NCI-H2081 (cell line): ENCODE measurements at places on chromosomes 6 and 20.

DNA sequence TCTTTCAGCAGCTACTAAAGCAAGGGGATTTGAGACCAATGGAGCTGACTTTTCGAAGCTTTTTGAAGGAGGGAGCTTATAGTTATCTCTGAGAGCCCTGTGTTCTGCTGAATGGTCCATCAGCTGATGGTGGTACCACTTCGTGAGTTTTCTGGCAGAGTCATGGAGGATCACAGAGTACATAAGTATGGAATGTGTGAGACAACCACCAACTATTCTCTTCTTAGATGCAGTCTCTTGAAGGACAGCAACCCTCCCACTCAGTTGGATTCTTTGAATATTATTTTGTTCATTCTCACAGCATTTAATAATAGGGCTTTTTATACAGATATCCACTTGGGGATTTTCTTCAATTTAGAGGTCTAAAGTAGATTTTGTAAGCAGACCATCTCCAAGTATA lies 75.3 kb downstream of the ELOVL2 start:
- no peak for DNase-seq

DNA sequence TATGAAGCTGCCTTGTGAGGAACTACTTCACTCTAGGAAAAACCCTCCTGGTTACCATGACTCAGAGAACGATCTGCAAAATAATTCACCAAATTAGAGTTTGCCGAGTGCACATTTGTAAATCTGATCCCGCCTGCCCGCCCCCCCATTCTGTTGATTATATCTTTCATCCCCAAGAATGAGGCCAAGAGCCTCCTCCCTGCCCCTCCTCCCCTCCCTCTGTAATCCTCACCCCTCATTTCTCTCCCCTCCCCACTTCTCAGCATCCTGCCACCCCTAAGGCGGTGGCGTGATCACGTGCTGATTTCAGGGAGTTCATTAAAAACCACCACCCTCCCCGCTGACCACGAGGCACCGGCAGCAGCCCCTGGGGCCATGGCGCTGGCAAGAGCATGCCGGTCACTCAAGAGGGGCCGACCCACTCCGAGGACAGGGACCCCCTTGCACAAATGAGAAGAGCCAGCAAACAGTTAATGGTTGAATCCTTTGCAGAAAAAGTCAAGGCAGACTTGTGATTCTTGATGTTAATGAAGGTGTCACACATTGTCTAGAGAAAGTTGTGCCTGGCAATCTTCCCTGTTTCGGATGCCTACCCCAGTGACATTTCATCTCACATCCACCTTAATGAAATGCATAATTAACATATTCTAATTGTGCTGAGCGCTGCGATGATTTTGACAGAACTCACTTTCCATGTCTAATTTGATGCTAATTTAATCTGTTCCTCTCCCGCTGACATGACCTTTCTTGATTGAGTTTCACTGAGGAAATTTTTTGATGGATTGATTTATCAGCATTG lies 247.9 kb downstream of the ZNF217 start:
- no peak for DNase-seq

DNA sequence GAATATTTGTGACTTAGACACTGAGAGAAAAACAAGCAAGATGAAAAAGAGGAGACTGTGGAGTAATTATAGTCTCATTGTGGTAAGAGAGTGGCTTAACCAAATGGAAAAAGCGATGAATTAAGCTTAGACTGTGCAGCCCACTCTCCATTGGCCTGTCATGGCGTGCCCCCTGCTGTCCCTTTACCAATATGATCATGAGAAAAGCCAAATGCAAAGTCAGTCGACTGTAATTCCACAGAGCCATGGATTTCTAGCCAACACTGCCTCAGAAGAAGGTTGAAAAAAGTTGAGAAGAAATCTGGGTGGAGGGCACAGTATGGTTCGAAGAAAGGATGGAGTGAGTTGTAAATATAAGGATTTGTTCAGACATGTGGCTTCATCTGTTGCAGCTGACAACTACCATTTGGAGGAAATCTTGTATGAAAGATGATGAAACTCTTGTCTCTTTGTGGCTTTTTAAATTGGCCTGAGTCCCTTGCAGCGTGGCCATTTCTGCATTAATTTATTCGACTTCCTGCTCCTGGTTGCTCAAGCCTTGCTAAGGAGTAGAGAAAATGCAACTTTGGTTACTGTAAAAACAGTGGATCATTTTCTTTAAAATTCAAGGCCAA lies 251.4 kb downstream of the DOK5 start:
- DNase-seq, result no peak

- DNase-seq, result peak; percentile 4
Measured at GRCh38 chr6:130760006-130760405, 67.2 kb upstream of the SMLR1 start.

DNA sequence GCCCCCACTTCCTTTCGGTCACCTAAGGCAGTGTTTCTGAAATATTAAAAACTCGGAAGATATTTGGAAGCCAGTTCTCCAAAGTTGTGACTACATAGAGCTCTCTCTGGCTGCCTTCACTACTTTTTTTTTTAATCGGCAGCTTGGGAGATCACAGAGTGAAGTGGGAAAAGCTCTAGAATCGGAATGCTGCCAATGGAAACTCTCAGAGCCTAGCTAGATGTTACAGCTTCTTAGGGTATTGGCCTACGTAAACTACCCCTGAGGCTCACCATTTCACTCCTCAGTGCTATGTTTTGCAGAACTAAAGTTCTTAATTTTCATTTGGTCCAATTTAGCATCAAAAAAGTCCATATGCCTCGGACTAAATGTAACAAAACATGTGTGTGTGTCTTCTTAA lies 14.5 kb downstream of the SERPINB1 start:
- DNase-seq, result no peak

GRCh38 chr20:23249541-23249940 lies 101.0 kb upstream of the NXT1 start:
- DNase-seq, result no peak

GRCh38 chr6:39829331-39829730 lies 37.2 kb downstream of the DAAM2 start:
- no peak for DNase-seq

DNA sequence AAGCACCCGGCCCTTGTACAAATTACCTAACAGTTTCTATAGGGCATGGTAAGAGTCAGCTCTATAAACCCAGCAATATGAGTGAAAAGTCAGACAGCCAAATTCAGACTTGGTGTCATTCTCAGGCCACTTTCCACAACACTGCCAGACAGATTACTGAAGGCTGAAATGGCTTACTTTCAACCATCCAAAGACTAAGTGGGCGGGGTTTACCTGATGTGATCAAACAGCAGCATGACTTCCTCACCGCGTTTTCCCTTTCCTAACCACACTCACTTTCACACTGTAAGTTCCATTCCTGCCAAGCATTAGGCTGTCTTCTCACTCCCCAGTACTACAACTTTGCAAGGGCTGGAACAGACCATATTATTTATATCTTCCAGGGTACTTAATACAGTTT lies 85.9 kb downstream of the SMLR1 start:
- DNase-seq, result no peak

- peak; percentile 74 for DNase-seq
Measured at GRCh38 chr6:95577304-95578105, at the start of gene MANEA. Gene MANEA, plus strand, starts transcription at chr6:95577535. Its CDS starts 8,905 bp downstream, at chr6:95586440.

- no peak for DNase-seq
Measured at GRCh38 chr20:57870597-57871236, 160.9 kb upstream of the PMEPA1 start.

- DNase-seq, result no peak
Measured at GRCh38 chr6:74249658-74250057, 553.7 kb downstream of the CD109 start.

- DNase-seq, result no peak
Measured at GRCh38 chr6:156242206-156242605, 535.0 kb upstream of the ARID1B start.

DNA sequence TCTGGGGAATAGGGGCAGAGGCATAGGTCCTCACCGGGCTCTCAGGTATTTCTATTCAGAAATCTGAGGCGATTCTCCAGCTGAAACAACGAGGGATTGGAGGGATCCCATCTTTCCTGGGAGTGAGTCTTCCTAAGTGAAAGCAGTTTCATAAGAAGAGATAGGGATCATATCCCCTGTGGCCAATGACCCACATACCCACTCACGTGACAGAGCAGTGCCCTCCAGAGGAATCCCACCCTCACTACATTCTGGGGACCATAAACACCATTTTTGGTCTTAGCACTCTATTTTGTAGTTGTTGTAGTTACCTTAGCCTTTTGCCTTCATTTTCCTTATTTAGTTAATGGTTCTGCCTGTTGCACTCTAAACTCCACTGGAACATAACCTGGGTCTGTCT lies 121.1 kb downstream of the GPR63 start:
- no peak for DNase-seq

GRCh38 chr20:59043698-59044097 lies 1.1 kb upstream of the PRELID3B start:
- DNase-seq, result no peak

DNA sequence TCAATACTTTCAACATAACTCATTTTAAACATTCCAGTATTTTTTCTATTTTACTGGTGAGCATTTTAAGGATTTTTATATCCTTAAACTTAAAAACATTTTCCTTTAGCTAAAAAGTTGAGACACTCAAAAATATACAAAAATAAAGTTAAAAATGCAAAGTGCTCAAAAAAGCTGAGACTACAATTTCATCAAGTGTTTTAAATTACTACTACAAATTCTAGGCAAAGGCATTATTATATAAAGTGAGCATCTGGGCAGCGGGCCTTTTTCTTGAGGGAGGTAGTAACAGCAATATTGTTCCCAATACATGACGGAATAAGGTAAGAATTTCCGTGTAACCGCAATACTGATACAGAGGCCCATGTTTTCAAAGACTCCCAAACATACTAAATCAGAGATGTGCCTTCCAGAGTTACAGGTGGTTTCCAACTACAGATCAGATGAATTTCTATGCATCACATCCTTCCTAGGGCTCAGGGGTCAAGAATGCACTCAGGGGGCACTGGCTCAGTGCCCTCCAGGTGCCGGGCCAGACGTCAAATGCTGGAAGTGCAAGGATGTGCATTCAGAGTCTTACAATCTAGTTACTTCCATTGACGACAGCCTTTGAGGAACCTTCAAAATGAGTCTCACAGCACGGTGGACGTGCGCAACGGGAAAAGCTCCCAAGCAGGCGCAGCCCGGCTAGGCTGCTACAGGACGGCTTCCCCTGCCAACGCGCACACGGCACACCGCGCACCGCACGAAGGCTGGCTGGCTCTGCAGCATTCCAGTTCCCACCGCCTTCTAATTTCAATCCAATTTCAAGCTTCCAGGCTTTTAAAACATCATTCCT lies 1.7 kb downstream of the PHF10 start:
- no peak for DNase-seq

DNA sequence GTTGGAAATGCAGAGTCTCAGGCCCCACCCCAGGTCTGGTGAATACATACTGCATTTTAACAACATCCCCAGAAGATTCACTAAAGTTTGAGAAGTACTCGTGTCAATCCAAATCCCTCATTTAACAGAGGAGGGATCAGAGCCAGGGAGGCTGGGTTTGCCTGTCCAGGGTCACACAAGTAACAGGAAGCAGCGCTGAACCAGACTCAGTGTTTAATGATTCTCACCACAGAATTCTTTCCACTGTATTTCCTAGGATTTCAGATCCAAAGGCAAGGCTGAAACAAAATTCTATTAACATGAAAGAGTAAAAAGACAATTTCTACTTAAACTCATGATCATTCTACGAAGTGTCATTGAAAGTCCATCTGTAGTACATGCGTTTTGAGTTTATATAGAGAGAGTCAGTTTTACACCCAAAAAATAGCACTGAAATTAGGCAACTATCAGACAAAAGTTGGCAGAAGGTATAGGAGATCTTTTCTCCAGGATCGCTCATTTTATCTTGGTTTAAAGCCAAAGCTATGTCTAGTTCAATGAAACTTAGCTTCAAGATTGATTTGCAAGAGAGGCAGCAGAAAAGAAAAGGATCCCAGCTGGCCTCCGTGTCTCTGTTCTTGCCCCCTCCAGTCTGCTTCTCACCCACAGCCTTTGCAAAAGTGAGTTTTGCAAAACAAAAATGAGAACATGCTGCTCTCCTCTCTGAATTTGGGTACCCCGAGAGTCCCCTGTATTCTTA lies 6.0 kb upstream of the AGPAT4 start:
- DNase-seq, result no peak

DNA sequence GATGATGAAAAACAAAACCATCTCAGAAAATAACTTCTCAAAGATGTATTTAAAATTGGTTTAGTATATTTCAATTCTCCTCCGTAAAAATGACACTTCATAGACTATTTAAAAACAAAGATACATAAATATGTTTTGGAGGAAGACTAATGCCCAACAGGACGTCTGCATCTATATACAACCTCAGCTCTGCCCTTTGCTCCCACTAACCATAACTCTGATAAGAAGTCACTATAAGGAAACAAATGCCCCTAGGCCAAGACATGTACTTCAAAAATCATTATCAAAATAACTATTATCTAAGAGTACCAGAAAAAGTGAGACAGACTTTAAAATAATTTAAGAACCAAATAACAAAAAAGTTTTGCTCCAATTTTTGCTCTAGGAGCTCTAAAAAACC lies 23.4 kb downstream of the PLAGL1 start:
- DNase-seq, result no peak

GRCh38 chr6:127635091-127635490 lies 58.1 kb downstream of the C6orf58 start:
- DNase-seq, result no peak

DNA sequence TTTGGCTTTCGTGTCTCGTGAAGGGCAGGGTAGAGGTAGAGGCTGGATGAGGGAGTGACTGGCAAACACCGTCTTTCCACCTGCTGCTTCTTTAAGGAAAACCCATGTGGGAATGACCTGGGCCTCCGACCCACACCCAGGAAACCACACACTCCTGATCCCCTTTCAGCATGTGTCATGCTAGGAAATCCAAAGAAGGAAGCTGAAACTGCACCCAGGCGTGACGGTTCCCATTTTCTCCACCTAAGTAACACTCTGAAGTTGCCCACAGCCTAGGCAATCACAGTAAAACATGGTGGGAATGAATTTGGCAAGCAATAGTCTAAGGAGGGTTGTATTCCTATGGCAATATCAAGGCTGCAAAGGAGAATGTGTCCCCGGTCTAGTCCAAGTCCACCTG lies 538.4 kb upstream of the NOX3 start:
- DNase-seq, result no peak

- DNase-seq, result no peak
Measured at GRCh38 chr6:16596616-16597331, 164.5 kb downstream of the ATXN1 start.

GRCh38 chr6:50707652-50708300 lies 5.5 kb upstream of the TFAP2D start:
- no peak for DNase-seq

GRCh38 chr6:166307082-166308032 lies 835 bp downstream of the PRR18 start:
- DNase-seq, result no peak

DNA sequence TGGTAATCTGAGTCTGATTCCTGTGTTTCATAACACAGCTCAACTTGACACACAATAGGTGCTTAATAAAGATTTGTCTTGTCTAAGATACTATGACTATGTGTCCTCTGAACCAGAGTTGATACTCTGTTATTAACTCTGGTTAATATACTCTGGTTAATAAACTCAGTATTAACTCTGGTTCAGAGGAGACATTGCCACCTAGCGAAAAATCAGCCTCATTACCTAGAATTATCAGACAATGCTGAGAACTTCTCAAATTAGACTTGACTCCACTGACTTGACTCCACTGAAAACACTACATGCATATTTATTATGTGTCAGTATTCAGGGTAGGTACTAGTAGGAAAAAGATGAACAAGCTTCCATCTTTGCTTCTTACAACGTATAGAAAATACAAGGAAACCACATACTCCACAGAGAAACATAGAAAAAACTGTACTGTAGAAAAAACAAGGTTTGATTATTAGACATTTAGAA lies 73.9 kb downstream of the AHI1 start:
- DNase-seq, result peak; percentile 1
